ENCODE measurements at places on chromosomes 5 and 9. TPM values are rescaled to one million over a fixed set of nuclear protein-coding genes. Genes with fewer than 3 reads are reported as not detected.

The IFNA2 gene
- not detected for polyA plus RNA-seq

The CDH18 gene
- 2.0 TPM for polyA plus RNA-seq

DNA sequence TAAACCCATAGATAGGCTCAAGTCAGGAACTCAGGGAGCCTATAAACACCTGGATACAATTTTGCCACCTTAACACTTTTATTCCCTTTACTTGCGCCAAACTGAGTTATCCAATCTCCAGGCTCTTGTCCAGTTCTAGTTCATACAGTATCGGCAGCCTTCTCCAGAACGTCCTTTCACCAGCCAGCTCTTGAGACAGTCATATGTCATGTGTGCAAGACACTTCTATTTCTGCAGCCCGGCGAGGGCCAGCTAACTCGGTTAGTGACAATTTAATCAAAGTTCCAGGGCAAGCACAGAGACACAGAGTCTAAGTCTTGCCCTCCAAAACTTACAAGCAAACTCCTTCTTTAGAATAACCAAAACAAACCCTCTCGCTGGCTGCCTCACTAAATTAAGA lies 12.9 kb downstream of the ABCA1 start:
- no peak for DNase-seq

DNA sequence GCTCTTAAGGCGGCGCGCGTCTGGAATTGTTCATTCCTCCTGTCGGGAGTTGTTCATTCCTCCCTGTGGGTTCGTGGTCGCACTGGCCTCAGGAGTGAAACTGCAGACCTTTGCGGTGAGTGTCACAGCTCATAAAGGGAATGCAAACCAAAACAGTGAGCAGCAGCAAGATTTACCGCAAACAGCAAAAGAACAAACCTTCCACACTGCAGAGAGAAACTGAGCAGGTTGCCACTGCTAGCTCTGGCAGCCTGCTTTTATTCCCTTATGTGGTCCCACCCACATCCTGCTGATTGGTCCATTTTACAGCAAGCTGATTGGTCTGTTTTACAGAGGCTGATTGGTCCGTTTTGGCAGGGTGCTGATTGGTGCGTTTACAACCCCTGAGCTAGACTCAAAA lies 1365.3 kb upstream of the WWC1 start:
- DNase-seq, result no peak

GRCh38 chr9:72217306-72217842 lies 68.1 kb downstream of the GDA start:
- no peak for DNase-seq

DNA sequence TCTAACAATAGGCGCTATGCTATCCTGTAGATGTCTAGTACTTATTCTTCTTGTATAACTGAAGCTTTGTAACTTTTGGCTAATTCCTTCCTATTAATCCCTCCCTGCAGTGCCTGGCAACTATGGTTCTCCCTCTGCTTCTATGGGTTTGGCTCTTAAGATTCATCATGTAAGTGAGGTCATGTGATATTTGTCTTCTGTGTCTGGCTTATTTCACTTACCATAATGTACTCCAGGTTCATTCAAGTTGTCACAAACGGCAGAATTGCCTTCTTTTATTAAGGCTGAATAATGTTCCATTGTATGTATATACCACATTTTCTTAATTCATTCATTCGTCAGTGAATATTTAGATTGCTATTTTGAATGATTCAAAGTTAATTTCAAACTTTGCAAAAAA lies 149.9 kb upstream of the GAS1 start:
- DNase-seq, result no peak
